ENCODE measurements at places on chromosomes 6 and 20.

GRCh38 chr6:30793521-30794194, 49.3 kb upstream of the IER3 start:
- DNase-seq: no peak

- no peak for DNase-seq
Observed at GRCh38 chr20:54167909-54168872, 5.6 kb downstream of the CYP24A1 start.

GRCh38 chr6:106110164-106110826, 24.2 kb downstream of the PRDM1 start:
- no peak for DNase-seq

DNA sequence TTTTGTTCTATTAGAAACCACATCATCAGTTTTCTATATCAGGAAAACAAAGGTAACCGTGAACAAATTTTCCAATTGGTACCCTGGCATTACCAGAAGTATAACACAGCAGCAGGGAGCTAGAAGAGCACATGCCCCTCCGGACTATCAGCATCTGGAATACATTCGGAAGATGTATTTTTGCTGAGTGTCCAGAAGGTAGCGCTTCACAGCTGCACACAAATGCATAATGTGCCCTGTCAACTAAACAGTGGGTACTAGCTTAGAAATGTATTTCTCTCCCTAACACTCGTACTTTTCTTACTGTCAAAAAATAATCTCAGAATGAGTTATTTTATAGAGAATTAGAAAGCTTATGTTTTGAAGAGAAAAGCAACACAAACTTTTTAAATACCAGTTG, 77.6 kb downstream of the HUS1B start:
- DNase-seq: no peak

DNA sequence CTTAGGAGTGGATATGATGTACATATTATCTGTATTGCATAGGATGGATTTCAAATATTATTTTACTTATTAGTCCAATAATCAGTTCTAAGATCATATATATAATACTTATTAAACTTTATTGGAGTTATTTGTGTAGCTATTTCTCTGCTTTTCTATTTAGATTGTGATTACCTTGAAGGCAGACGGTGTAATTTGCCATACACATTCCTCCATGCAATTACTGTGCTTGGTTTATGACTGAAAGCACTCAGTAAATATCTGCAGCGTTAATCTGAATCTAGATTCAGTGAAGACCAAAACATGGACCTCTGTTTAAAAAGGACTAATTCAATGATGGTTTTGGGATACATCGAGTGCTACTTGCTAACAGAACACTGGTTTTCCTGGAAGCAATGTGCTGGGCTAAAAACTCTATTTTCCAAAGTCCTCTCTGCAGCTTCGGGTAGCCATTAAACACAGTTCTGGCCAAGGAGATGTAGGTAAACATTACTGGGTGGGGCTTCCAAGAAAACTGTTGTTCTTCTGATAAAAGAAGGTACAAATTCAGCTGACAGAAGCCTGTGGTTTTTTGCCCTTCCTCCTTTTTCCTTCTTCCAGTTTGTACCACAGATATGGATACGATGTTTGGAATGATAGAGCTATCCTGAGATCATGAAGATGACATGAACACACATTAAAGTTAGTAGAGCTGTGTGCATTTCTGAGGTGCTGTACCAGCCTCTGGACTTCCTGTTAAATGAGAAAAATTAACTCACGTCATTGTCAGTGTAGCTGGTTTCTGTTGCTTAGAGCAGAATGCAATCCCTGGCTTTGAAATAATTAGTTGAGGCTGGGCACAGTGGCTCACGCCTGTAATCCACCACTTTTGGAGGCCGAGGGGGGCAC, 136.5 kb upstream of the NUP153 start:
- DNase-seq: no peak

DNA sequence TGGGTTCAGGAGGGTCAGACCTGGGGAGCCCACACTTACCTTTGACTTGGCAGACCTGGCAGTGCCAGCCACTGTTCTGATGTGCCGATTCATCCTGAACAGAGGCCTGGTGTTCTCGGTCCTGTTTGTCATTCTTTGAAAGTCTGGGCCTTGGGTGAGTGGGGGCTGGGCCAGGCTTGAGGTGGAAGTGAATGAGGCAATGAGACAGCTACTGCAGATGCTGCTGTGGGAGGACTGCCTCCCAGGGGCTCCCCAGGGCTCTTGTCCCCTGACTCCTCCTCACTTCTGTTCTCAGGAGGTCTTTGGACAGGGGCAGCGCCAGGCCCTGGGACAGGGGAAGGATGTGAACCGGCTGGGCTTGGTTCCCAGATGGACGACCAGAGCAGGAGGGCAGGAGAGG, 5.6 kb upstream of the TREML4 start:
- DNase-seq: no peak

GRCh38 chr20:43945391-43946205, 30.9 kb downstream of the TOX2 start:
- DNase-seq: no peak

DNA sequence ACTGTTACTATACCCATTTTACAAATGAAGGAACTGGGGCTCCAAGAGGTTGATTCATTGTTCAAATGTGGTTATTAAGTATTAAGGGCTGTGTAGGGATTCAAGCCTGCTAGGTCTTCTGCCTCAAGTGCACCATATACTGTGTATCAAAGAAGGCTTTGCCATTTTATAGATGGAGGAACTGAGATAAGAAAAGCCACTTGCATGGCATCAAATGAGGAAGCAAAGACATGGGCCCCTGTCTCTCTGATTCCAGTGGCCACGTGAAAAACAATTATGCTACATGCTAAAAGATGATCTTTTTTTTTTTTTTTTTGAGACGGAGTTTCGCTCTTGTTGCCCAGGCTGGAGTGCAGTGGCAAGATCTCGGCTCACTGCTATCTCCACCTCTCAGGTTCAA, 67.0 kb downstream of the TMEM200A start:
- no peak for DNase-seq

DNA sequence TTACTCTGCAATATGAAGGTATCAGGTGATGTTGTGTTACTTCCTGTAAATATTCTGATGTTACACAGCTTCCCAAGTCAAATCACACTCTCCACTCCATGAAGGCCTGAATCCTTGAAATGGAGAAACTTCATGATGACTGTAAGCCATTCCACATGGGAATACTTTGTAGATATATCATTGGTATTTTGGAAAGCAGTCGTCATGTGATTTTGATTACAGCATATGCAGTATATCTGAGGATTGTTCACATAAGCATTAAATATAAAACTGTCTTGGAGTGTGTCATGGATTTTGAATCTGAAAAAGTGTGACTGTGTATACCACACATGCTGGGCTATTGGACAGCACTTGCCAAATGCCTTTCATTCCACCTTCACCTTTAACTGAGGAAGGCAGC, 118.3 kb upstream of the EXOC2 start:
- no peak for DNase-seq
